ENCODE measurements at places on chromosomes 2 and 18. TPM values are rescaled to one million over a fixed set of nuclear protein-coding genes. Genes with fewer than 3 reads are reported as not detected.

CD207 gene
- total RNA-seq: 0.14 TPM

CHN1 gene
- total RNA-seq: 41.3 TPM

- DNase-seq: no peak
Measured at GRCh38 chr2:33133454-33133952, 186.8 kb downstream of the LTBP1 start.

GRCh38 chr2:238023608-238024007, 37.2 kb upstream of the SCLY start:
- DNase-seq: no peak

GRCh38 chr2:30866974-30867373, 59.7 kb upstream of the CAPN13 start:
- no peak for DNase-seq
